ENCODE measurements at places on chromosomes 5 and 9.

GRCh38 chr9:72977670-72978069, 24.8 kb upstream of the ALDH1A1 start:
- no peak for DNase-seq

- no peak for DNase-seq
These were observed 226.3 kb downstream of the AOPEP start for GRCh38 chr9:94952565-94953373.

GRCh38 chr5:156310115-156310514, 16.8 kb upstream of the SGCD start:
- no peak for DNase-seq

- DNase-seq, result no peak
These were observed 26.2 kb upstream of the CTNNAL1 start for GRCh38 chr9:109039539-109039938.

GRCh38 chr9:98236901-98237487, 18.5 kb downstream of the TBC1D2 start:
- no peak for DNase-seq

DNA sequence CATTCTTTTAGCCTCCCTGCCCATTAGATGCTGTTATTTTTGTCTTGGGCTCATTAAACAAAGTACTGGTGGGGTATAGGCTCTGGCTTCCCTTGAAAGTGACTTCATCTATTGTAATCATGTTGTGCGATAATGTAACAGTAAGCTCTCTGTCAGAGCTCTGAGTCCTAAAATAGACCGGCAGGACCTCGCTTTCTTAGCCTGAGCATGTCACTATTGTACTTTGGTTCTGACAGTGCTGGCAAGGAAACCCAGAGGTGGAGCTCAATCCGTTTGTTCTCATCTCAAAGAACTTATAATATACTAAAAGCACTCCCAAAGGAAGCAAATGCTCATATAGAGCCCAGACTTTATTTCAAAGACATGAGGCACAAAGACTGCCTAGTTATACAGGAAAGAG, 339.1 kb upstream of the CCNH start:
- no peak for DNase-seq

DNA sequence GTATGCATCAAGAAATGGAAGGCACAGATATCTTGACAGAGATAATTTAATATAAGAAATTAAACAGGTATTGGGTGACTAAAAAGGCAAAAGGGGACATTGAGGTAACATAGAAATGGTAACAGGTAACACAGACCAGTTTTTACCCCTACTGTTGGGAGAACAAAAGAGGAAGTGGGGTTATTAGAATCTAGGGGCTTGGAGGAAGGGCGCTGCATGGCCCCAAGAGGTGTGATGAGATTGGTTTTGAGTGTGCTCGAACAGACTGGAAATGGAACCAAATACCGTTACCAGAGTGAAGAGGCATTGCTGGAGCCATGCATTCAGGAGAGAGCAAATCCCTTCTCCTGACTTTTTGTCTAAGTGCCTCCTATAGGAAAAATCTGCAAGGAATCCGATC, 193.9 kb downstream of the ALDH1A1 start:
- no peak for DNase-seq

- DNase-seq, result peak; percentile 70
These were observed 88.7 kb downstream of the BASP1 start for GRCh38 chr5:17305964-17306725.

DNA sequence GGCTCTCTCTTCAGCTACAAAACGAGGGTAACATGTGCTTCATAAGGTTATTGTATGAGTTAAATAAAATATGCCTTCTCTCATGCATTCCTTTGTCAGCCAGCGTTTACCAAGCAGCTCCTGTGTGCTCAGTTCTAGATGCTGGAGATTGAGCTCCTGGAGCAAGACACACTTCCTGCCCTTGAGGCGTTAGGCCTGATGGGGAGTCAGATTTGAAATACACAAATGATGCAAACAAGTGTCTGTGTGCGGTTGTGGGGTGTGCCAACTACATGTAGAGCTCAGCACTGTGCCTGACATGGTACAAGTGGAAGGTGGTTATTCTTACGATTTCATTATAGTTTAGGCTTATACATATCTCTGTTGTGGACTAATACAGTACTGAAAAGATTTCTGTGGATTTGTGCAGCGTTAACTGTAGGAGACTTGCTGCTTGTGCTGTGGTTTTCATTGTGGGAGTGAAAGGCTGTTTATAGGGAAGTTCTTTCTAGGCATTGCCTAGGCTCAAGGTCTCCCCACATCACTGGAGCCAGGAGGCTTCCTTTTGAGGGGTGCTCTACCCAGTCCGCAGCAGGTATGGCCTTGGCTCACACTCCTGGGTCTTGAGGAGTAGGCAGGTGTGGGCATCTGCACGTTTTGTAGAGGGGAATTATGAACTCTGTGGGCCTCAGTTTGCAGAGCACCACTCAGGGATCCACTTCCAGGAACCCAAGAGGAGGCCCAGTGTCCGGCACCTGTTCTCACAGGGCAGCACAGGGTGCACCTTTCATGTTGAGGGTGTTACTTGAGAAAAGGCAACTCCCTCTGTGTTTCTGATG, 39.8 kb upstream of the ANGPTL2 start:
- peak; percentile 68 for DNase-seq

DNA sequence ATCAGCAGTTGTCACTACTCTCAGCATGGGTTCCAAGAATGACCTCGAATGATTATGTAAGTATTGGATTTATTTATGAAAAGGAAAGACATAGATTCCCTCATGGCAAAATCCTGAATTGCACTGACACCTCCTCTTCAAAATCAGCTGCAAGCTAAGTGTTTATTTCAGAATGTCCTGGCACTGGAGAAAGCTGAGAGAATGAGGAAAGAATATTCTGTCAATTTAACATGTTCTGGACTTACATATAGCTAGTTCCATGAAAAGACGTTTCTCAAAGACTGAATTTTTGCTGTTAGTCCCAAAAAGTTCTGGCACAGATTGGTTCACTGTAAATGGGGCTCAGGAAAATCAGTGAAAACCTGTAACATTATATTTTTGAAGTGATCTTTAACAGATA, 120.3 kb downstream of the NREP start:
- no peak for DNase-seq

DNA sequence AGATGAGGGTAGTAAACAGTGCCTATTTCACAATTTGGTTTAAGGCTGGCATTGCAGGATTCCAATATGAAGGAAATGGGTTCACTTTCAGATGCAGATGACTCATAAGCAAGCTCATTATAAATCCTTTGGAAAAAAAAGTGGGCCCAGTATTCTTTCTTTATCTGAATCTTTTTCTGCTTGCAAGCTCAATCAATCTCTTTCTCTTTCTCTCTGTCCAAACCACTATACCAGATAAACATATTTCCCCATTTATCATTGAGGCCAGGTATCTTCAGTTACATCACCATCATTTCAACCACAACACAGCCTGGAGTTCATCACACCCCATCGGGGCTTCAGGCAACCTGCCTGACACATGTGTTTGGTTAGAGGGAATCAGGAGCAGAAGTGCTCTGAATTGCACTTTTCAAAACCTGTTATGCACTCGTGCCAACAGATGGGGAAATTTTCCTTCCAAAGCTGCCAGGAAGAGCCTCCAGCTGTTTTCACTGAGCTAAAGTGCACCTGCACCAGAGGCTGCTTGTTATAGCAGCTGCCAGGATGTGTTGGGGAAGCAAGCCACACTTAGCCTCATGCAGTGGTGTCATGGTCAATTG, 30.0 kb upstream of the MAMDC2 start:
- peak; percentile 29 for DNase-seq

- DNase-seq, result no peak
These were observed 13.2 kb downstream of the NDUFS6 start for GRCh38 chr5:1814183-1815020.

DNA sequence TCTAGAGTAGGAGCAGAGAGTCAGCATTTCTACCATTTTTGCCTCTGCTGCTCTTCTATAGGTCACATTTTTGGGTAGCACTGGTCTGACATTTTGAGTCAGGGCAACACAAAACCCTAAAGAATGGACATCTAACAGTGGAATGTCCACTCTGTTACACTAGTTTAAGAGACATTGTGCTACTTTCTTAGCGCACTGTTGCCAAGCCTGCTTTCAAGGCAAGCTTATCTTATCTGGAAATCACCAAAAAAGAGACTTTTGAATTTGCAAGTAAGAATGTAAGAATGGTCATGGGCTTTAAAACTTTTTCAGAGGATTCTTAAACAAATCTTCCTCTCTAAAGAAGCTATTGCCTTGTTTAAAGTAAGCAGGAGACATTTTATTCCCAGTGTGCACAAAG, 73.0 kb upstream of the STARD4 start:
- DNase-seq, result no peak

DNA sequence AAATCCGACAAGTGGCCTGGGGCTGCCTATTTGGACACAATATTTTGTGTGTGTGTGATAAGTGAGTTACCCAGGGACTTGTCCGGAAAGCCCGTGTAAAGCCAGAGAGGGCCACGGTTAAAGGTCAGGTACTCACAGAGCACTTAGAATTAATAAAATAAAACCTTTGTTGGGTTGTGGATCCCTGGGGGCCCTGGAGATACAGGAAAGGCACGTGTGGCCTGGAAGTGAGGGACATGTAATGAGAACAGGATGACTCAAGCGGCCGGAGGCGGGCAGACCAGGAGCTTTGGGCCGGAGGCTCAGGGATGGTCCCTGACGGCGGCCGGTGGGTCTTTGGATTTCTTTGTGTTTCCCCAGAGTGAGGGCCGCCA, 1.0 kb downstream of the DMRT2 start:
- no peak for DNase-seq

GRCh38 chr9:37650299-37650872, 368 bp upstream of the FRMPD1 start:
- DNase-seq, result no peak

GRCh38 chr5:84255315-84255714, 129.4 kb downstream of the EDIL3 start:
- DNase-seq, result no peak

DNA sequence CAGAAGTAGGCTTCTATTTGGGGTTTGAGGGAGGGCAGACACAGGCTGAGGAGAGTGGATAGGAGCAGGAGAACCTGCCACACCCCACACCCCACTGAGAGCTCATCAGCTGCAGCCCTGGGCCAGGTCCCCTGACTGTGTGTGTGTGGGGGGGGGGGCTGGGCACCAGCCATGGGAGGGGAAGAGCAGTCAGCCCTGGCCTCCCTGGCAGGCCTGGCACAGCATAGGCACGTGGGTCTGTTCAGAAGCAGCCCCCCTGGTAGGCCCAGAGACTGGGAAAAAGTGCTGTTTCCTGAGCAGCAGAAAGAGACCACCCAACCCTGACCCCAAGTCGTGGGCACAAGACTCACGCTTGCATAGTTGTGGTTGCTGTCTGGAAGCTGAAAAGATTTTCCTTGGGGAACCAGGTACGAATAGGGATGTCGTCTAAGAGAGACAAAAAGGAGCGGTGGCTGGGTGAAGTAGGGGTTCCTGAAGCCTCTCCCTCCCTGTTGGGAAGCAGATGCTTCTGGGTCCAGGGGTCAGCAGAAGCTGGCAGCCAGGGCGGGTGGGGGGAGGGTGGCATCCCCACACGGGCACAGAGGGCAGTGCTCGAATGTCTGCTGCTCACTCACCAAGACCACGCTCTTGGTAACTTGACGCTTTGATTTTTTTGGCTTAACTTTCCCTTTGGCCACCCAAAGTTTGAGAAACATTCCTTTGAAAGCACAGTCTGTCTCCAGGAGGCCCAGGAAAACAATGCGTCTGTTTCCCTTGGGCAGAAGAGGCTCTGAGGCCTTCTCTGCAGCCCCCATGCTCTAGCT, 2.9 kb downstream of the NSMF start:
- no peak for DNase-seq

GRCh38 chr9:123756484-123757106, 173.3 kb downstream of the DENND1A start:
- DNase-seq, result no peak

DNA sequence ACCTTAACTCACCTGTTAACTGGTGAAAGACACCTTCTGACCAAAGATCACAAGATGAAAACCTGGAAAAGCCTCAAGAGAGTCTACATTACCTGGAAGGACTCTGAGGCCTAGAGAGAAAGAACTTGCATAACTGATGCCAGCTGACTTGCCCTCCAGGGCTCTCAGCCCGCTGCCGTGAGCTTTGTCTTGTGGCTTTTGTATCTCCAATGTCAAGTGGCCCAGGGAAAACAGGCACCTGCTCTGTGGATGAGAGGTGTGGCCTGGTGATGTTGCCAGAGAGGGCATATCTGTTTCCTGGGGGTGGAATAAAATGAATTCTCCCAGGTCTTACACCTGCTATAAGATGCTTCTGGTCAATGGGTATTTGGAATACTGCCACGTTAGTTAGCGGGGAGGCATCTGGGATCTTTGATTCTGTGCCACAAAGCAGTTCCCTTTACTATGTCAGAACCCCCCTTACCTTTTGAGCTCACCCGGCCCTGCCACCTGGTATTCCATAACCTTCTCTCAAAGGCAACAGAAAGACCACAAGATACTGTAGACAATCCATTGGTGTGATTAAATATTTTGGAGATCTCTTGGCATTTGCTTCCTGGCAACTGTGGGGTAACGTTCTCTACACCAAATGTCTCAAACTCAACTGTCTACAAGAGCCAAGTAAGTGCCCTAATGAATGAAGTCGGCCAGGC, 54.9 kb upstream of the N4BP3 start:
- DNase-seq, result no peak

GRCh38 chr9:95732802-95733688, 142.4 kb upstream of the ERCC6L2 start:
- no peak for DNase-seq

- no peak for DNase-seq
These were observed 69.6 kb upstream of the TMED7 start for GRCh38 chr5:115695310-115695880.

GRCh38 chr5:73649926-73650325, 23.9 kb downstream of the ARHGEF28 start:
- no peak for DNase-seq

GRCh38 chr9:114397848-114398605, 10.2 kb upstream of the AKNA start:
- peak; percentile 81 for DNase-seq

GRCh38 chr5:146799231-146799630, 79.3 kb downstream of the PPP2R2B start:
- no peak for DNase-seq
